Naive thymus-derived CD4-positive, alpha-beta T cell (primary cell): ENCODE measurements at places on chromosomes 1 and 21. TPM values are rescaled to one million over a fixed set of nuclear protein-coding genes. Genes with fewer than 3 reads are reported as not detected.

Gene DAB1
- 0.57 TPM for total RNA-seq

DNA sequence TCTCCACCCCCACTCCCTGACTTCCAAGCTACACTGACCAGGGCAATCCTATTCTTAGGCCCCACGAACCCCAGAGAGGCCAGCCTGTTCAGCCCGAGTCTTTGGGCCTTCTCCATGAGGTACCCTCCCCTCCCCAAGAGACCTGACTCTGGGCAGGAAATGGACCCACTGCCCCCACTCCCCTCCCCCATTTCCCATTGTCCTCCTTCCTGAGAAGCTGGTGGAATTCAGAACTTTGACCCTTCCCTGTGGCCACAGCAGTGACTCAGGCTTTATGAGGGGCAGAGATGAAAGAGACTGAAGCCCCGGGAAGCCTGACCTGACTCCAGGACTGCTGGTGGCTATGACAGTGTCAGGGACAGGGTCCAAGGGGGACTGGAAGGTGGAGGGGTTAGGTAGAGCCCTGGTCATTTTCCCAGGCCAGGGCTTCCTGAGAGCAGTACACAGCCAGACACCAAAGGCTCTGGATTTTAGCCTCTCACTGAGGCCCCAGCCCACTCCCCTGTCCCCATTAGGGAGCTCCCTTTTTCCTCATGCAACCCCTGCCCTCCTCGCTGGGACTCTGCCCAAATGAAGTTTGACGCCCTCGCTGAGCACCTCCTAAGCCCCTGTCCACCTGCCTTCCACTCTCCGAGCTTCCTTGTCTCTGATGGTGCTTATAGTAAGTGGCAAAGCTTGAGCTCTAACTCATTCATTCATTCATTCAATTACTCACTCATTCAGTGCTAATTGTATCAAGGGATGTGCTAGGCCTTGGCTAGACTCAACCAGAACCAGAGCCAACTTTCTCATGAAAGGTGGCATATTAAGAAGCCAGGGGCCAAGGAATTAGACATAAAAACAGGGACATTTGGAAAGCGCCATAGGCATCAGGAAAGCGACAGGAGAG is 3.0 kb downstream of the CRYBG2 start:
- no peak for DNase-seq

DNA sequence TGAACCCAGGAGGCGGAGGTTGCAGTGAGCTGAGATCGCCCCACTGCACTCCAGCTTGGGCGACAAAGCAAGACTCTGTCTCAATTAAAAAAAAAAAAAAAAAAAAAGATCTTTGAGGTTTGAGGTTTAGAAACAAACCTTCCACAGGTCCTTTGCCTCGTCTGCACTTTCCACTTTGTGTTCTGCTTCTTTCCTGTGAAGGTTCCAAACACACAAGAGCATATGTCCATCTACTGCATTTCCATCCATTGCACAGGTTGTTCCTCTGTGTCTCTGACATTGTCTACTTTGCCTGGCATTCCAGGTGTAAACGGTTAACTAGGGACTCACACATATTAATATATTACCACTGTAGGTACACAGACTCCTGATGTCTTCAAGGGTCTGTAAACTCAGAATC is 40.1 kb downstream of the DSTYK start:
- DNase-seq = no peak

GRCh38 chr21:26945916-26946675 is 20.8 kb downstream of the ADAMTS5 start:
- DNase-seq = no peak

GRCh38 chr1:180486092-180486491 is 16.3 kb downstream of the ACBD6 start:
- DNase-seq = no peak

DNA sequence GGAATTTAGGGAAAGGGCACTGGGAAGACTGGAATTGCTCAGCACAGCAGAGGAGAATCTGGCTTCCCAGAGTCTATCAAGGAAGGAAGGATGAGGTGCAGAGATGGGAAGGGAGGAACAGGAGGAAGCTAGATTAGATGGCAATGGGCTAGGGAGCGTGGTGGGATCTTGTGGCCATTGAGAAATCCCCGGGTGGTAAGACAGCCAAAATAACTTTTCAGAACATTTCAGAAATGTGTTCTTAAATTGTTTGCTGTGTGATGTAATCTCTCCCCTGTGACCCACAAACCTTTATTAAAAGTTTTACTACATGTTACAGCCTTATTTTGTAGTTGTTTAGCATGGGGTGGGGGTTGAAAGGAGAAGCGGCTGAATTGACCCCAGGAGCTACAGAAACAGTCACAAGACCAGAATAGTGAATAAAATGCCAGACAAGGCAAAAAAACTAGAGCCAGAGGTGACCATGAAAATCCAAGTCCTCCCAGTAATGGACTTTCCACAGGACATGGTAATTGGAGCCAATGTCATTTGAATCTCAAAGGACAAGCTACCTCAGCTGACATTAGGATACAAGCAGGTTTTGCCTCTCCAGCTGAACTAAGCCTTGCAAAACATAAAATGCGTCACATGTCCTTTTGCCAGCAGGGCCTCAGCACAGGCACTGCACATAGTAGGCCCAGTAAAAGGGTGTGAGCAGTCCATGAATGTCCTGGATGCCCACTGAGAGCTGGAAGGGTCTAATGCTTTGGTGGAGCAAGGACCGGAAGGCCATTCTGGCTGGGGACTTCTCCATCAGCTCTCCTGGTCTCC is 980 bp upstream of the AHCYL1 start:
- no peak for DNase-seq

Gene GSTM5
- total RNA-seq = not detected

- no peak for DNase-seq
These were observed 408.8 kb downstream of the PCP4 start for GRCh38 chr21:40276001-40276400.

Gene KCNE2
- not detected for total RNA-seq

- DNase-seq = no peak
These were observed 12.3 kb downstream of the ID3 start for GRCh38 chr1:23546897-23547584.

GRCh38 chr21:31893851-31894415 is 21.1 kb downstream of the HUNK start:
- DNase-seq = no peak

DNA sequence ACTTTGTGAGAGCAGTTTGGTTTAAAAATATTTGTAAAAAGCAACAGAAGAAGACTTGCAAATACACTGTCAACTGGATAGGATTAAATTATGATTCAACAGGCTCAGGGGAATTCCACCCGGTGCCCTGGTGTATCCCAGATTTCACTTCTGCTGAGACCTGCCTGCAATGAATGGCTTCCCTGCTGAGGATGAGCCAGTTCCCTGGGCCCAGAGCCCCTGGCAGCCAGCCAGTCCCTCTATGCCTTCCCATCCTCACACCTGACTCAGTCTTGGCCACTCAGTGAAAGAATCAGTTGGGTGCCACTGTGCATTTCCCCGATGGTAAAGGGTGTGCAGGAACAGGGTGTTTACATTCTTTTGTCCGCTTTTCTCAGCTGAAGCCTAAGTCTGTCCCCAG is 64.4 kb downstream of the KCTD3 start:
- DNase-seq = no peak

DNA sequence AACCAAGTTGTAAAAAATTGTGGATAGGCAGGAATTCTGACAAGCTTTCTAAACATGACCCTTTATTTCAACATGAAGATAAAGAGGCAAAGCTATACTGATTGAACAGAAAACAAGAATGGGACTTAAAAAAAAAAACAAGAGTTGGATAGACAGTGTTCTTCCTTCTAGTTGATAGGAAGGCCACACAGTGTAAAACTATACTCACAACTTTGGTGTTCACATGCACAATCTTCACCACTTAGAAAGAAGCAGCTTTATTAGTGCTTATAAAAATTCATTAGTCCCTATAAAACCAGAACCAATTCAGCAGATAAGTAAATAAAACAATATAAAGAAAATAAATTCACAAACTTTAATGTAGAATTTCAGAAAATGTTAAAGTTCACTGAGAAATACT is 101.8 kb downstream of the AKT3 start:
- no peak for DNase-seq

GRCh38 chr1:7561936-7562728 is 209.0 kb upstream of the VAMP3 start:
- no peak for DNase-seq

Gene DNASE2B
- total RNA-seq = not detected

DNA sequence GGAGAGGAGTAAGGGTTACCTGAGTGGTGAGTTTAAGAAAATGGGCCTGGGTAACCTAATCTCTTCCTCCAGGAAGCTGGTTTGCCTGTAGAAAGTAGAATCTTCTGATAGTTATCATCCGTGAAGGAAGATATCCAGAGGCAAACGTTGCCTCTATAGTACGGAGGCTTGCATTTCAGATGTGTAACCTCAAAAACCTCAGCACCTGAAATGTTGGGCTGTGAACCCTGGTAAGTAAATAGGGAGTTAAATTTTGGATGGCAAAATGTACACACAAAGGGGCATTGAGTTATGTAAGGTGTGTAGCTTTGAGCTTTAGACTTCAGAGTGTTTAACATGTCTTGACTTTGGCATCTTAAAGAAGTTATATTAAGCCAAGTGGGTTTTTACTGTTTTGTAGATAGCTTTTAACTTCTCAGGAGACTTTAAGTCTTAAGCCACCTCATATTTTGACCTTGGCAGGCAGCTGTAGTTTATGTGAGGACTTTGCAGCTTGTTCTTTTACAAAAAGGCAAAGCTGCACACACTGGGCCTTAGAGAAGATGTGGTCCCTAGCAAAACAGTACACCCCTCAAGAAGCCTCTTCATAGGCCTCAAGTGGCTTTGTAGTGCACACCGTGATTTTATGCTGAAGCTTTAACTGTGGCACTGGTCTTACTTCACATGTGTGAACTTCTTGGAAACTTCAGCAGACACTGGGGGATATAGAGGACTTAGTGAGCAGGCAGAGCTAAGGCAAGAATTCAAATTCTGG is 83.4 kb downstream of the SNRPE start:
- DNase-seq = no peak

Gene PTGER3
- total RNA-seq = not detected

Gene CFHR5
- total RNA-seq = not detected in 2 replicates

Gene SYDE2
- total RNA-seq = 0.92 and 1.2 TPM in 2 replicates

GRCh38 chr21:43367296-43367695 is 59.6 kb downstream of the SIK1 start:
- peak; percentile 4 for DNase-seq

- DNase-seq = peak; percentile 82
These were observed 35.9 kb downstream of the ITPKB start for GRCh38 chr1:226702957-226703831.

DNA sequence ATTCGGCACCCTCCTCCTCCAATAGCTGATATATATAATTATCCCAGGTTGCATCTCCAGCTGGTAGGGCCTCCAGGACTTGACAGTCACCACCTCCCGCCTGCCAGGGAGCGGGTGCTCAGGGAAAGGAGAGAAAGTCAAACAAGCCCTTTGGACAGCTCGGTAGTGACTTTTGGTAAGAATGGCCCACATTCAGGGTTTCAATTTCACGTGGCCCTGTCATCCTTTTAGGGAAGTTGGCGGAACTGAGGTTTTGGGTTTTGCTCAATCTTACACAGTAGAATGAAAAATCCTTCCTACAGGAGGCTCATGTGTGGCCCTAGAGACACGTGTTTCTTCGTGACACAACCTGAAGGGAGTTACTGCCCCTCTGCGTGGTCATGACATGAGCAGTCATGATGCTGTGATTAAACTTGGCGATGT is 44.2 kb downstream of the CAPN8 start:
- DNase-seq = no peak

DNA sequence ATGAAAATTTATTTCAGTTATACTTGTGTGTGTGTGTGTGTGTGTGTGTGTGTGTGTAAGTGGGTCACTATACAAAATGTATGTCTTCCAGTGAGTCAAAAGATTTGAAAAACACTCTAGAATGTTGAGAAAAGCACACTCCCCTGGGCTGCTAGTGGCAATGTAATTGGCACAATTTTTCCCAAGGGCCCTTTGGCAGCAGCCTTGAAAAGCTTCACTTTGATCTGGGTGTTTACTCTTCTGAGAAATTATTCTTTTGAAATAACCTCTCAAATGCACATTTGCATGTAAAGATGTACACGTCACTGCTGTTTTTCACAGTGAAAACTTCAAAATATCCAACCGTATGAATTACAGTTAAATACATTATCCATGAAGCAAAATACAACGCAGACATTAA is 22.1 kb upstream of the SLC44A3 start:
- no peak for DNase-seq
